NCI-H524 (cell line): ENCODE measurements at places on chromosomes 2 and 18.
A peak's percentile ranks its signal among the peaks of the same experiment; 100 is the strongest.

GRCh38 chr2:9330612-9331270 lies 92.6 kb downstream of the ITGB1BP1 start:
- DNase-seq, result no peak

GRCh38 chr2:241996100-241996499 lies 126.6 kb downstream of the RTP5 start:
- DNase-seq, result no peak

DNA sequence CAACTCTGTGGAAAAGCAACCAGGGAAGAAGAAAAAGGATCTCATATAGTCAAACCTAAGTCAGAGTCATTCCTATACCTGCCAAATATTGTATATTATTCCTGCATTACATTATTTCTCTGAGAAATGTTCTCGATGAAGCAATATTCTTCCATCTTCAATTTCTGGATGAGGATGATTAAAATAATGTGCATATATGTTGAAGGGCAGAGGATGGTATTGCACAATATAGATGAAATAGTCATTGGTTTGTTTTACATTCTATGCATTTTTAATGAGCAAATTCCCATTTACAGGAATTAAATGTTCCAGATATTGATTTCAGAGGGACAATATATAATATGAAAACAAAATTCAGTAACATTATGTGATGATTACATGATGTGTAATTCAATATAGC lies 545.2 kb downstream of the STK39 start:
- no peak for DNase-seq

DNA sequence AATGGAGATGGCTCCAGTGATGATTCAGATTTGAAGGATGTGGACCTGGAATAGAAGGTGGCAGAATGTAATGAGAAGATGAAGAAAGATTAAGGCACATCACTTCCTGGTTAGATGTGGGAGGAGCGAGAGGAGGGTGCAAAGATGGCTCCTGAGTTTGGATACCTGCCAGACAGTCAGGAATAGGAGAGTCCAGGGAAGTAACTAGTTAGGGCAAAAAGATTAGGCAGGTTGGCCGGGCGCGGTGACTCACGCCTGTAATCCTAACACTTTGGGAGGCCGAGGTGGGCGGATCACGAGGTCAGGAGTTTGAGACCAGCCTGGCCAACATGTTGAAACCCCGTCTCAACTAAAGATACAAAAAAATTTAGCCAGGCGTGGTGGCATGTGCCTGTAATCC lies 5.6 kb downstream of the C2orf74 start:
- no peak for DNase-seq

GRCh38 chr2:59752512-59752911 lies 800.9 kb downstream of the BCL11A start:
- DNase-seq, result no peak

DNA sequence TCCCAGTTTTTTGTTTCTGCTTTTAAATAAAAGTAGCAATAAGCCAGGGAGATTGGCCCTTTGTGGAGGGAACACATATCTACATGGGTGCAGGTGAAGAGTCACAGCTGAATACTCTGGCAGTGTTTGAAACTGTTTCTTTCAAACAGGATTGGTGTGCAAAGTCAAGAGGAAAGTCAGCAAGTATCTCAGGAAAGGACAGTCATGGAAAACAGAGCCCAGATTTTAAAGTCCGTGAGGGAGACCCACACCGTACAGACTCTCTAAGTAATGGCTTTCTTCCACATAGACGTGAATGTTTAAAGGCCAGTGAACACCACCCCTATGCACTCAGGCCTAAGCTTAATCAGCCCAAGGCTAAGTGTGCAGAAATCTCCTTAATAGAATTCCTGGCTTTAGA lies 95.3 kb downstream of the GFPT1 start:
- no peak for DNase-seq

- no peak for DNase-seq
Observed at GRCh38 chr2:190802129-190802528, 78.5 kb upstream of the GLS start.

GRCh38 chr2:767440-767839 lies 90.2 kb upstream of the TMEM18 start:
- DNase-seq, result no peak

DNA sequence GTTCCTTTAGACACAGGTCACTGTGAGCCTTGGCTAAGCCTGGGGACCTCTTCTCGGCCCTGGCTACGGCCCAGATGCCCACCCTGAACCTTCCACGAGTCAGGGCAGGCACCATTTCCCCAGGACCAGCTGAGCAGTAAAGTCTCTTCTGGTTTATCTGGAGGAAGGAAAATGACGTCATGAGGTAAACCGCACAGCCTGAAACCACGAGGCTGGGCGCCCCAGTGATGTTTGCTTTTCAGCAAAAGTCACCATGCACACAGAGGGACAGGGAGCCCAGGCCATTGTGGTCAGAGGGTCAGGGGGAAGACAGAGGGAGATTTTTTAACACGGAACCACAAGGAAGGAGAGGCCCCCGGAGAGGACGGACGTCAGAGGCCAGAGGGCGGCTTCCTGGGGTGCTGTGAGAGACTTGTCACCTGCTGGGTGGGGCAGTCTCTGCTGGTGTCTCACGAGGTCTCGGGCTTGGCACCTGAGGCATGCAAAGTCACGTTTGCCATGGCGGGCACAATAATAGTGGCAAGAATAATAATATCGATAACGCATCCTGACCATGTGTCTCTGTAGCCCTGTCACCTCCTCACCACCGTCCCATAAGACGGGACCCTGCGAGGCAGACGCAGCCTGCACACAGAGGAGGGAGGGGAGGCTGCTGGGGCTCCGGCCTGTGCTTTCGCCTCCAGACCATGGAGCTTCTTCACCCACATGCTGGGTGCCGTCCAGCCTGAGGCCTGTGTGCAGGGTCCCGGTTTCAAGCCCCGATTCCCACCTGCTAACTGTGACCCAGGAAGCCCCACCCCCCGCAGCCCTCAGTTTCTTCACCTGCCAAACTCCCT lies 33.2 kb upstream of the FOSL2 start:
- no peak for DNase-seq

DNA sequence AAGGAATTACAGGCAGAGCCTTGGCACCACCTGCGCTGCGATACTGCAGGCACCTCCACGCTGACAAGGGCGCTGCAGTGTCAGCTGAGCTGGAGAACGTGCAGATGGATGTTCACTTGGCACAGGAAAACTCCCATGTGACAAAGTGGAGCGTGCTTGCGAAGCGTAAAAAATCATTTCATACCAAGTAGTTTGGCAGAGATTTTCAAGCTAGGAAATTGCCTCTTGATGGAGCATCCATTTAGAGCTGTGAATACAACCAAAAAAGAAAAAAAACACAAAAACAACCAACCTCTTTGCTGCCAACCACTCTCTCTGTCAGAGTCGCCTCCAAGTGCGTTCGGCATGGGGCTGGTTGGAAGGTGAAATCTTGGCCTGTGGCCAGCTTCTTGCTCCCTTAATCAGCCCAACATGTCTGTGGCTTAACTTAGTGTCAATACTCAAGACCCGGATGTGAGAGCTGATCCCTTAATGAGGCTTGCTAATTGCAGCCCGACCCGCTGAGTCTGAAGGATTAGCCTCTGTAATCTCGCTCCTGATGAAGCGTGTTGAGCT lies 38.1 kb downstream of the ACOXL start:
- DNase-seq, result peak; percentile 96

DNA sequence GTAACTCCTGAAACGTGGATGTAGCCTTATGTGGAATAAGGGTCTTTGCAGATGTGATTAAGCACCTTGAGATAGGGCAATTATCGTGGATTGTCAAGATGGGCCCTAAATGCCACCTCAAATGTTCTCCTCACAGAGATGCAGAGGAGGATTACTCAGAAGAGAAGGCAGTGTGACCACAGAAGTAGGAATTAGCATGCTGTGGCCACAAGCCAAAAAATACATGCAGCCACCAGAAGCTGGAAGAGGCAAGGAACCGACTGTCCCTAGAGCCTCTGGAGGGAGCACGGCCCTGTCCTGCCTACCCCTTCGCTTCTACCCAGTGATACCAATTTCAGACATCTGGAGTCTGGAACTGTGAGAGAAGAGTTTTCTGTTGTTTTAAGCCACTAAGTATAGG lies 47.3 kb upstream of the MGAT5 start:
- DNase-seq, result peak; percentile 4

- DNase-seq, result no peak
Observed at GRCh38 chr2:174775571-174775980, 11.3 kb upstream of the CHRNA1 start.

GRCh38 chr2:102606353-102606752 lies 13.0 kb upstream of the SLC9A2 start:
- no peak for DNase-seq

DNA sequence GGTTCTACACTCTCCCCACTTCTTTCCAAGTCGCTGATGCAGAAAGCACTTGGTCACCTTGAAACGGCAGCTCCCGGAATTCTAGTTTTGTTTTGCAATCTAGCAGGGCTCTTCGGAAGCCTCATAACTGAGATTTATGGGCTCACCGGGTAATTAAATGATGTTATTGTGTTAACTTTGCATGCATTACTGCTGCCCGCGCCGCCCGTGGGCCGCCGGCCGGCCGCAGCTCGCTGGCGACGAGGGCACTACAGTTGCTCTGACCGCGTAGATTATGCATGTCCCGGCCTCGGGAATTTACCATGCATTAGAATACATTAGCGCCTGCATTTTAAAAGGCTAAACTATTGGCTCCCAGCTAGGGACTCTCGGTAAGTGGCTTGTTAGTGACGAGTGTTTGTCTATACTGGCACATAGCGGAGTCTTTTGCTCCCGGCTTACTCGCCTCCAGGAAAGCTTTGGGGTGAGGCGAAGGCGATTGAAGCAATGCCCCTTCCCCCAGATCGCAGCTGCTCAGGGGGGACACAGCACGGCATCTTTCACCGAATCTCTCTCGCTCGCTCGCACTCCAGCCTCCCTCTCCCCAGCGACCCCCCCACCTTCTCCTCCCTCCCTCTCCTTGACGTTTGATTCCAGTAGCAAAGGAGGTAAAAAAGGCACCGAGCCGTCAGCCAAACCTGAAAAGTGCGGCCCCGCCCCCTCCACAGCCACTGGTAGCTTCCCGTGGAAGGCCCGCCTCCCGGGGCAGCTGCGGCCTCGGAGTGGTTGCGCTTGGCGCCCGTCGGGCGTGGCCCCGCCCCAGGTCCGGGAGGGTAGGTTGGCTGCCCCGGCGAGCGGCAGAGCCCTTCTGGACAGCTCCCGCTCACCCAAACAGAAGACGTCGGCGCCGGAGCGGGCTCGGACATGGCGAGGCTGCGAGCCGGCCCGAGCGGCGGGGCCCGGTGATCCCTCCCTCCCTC lies at the start of gene ONECUT2:
ONECUT2 (plus strand) TSS at position 839 of the 959 bp plus-strand sequence. CDS start 343 bp downstream, outside the sequence.
- DNase-seq, result peak; percentile 95

DNA sequence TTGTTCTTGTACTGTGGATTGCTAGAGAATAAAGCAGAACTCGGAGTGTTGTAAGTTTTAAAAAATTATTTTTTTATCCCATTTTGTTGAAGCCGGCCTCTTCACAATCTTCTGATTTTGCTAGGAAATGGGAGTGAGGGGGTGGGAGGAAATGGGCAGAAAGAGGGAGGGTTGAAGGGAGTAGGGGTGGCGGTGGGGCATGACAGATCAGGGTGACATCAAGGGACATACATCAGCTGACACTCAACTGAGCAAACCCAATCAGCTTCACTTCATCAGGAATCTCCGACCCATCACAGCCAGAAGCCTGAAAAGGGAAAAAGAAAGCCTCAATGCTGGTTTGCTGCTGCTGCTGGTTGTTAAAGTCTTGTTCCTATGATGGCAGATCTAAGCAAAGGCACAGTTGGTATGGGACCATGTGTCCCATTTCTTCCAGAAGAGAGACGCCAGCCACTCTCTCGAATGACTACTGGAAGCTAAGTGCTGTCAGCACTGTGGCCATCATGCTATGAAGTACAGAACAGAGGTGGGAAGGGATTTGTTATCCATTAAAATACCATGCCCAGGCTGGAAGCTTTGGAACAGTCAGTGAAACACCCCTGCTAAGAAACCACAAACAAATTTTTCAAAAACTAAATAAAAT lies 292.0 kb downstream of the STK39 start:
- DNase-seq, result no peak

GRCh38 chr2:118683460-118683859 lies 164.0 kb downstream of the EN1 start:
- DNase-seq, result no peak

GRCh38 chr18:77022556-77022955 lies 110.0 kb downstream of the MBP start:
- DNase-seq, result no peak

DNA sequence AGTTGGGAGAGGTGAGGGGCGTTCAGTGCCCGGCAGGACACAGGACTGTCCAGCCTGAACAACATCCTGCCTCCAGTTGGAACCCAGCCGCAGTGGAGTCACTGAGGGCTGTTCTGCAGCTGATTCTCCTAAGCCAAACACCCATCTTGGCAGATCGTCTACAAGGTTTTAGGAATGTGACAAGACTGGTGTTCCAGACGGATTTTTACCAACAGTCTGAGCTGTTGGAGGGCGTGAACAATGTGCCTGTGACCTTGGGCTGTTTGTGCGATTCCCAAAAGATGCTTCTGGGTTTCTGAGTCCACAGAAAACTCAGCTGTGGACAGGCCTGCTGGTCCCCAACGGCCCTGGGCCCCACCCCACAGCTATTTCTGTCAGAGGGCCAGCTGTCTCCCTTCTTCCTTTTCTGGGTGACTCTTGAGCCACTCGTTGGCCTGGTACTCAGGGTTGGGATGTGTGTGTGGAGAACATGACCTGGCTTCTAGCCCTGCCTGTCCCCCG lies 5.7 kb downstream of the LRRFIP1 start:
- DNase-seq, result no peak

DNA sequence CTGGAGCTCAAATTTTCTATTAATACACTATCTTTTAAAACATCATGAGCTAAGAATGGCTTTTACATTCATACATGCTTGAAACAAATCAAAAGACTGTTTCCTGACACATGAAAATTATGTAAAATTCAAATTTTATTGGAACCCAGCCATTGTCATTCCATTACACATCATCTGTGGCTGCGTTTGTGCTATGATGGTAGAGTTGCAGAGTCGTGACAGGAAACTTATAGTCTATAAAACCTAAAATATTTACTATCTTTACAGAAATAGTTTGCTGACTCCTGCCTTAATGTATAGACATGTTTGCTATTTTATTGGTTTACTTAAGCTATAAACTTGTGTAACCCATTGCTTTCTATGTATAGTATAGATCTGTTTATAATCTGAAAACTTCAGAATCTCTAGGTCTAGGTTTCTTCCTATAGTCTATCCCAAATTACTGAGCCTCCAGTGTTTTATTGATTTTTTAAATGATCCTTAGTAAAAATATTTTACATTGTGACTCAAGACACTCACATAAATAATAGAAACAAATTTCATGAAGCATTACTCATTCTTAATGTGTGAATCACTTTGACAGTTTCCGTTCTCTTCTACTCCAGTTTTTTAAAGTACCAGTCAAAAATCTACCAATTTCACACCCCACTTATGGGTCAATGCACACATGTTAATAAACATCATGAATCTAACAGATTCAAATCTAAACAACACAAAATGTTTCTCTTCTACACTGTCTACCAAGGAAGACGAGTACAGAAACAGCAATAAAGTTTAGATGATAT lies 26.4 kb upstream of the MRPL19 start:
- DNase-seq, result no peak
